ENCODE measurements at places on chromosomes 13 and 19.

DNA sequence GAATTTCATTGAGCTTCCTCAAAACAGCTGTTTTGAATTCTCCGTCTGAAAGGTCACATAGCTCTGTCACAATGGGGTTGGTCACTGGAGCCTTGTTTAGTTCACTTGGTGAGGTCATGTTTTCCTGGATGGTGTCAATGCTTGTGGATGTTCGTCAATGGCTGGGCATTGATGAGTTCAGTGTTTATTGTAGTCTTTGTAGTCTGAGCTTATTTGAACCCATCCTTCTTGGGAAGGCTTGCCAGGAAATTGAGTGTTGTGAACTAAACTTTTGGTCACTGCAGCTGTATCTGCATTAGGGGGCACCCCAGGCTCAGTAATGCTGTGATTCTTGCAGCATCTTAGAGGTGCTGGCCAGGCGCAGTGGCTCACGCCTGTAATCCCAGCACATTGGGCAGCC lies 22.0 kb downstream of the BLOC1S3 start:
- no peak for DNase-seq

DNA sequence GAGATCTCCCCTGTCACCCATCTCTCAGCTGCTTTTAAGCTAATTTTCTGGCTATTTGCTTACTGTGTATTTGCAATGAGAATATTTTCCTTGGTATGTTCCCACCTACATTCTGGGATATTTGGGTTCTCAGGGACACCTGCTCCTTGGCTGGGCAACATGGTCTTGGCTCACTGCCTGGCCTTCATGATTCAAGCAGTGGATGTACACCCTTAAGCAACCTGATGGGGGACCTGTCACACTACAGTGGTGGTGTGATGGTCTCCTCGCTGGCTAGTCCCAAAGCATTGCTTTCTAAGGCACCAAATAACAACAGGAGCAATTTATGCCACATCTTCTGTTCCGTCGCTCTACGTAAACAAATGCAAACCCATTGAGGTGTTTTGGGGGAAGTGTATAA lies 35.3 kb upstream of the RFC3 start:
- no peak for DNase-seq

DNA sequence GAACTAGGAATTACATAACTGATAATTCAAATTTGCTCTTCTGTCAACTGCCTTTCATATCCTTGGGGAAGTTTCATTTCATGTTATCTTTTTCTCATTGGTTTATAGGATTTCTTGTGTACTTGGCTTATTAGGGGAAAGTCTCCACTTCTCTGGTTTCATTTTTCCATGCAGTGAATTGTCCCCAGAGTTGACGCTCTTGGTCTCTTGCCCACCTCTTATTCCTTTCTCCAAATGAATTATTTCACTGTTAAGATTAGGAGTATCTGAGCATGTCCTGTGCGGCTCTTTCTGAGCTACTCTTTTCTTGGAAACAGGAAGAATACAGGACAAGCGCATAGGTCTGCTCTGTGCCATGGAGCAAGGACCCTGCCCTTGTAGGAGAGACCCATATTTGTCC lies 104.8 kb downstream of the POSTN start:
- DNase-seq = no peak

DNA sequence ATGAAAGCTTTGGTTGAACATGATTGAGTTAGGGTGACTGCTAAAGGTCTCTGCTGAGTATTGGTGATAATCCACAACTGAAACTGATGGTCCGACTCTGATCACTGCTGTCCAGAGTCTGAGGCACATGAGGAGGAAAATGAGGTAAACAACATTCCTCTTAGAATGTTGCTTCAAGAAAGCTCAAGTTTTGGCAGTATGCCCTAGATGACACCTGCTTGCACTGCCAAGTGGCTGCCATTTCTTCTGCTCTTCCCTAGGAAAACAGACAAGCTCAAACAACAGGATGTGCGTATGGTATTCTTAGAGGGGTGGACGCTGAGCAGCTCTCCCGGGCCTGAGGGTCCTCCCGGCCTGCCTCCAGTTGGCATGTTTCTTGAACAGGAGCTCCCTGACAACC lies 15.2 kb upstream of the MTIF3 start:
- no peak for DNase-seq

GRCh38 chr13:53920916-53921315 lies 892.3 kb downstream of the OLFM4 start:
- no peak for DNase-seq

GRCh38 chr13:37342205-37342604 lies 236.7 kb upstream of the CSNK1A1L start:
- no peak for DNase-seq

DNA sequence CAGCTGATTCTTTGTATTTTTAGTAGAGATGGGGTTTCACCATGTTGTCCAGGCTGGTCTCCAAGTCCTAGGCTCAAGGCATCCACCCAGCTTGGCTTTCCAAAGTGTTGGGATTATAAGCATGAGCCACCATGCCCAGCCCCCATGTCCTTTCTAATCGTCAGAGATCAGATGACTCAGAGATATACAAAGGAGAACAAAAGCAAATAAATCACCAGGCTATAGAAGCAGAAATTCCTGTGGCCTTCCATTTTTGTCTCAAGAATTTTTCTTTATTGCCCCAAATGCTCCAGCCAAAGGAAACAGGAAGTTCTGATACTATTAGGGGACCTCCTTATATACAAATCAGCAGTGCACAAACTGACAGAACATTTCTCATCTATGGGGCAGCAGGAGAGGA lies 207.8 kb downstream of the RFC3 start:
- DNase-seq = no peak

DNA sequence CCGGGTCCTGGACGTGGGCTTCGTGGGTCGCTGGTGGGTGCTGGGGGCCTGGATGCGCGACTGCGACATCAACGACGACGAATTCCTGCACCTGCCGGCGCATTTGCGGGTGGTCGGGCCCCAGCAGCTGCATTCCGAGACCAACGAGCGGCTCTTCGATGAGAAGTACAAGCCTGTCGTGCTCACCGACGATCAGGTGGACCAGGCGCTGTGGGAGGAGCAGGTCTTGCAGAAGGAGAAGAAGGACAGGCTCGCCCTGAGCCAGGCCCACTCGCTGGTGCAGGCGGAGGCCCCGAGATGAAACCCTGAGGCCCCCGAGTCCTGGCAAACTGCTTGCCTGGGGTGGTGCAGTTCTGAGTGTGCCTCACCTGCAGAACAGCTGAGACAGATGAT lies 787 bp downstream of the TIMM29 start:
- no peak for DNase-seq

GRCh38 chr19:40906512-40906911 lies 24.5 kb upstream of the CYP2A7 start:
- DNase-seq = no peak

GRCh38 chr19:50794876-50795663 lies 4.9 kb downstream of the ACP4 start:
- DNase-seq = peak; percentile 67

GRCh38 chr19:51457351-51458013 lies 772 bp downstream of the SIGLEC8 start:
- DNase-seq = no peak

DNA sequence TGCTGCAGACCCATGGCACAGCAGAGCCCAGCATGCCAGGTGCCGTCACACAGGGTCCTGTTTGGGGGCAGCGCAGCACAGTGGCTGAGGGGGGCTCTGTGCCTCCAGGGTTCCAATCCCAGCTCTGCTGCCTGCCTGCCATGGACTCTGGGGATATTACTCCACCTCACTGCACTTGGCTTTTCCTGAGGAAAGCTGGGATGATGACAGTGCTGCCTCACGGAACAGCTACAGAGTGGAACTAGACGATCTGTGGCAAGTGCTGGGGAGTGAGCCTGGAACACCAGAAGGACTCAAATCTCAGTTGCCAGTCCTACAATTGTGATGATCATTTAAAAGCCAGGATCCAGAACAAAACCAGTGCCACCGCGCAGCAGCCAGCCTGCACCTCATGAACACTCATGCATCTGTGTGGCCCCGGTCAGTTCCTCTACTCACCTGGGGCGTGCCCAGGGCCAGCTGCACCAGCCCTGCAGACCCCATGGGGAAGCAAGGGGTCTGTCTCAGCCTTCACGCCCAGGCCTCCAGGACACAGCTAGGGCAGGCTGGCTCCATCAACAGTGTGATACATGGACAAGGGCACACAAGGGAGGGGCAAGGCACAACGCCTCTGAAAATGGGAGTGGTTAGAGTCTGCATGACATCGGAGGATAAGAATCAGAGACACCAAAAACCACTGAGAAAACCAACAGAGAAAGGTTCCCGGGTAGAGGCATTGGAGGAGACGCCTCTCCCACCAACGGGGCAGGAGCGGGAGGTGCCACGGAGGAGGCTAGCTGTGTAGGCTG lies 55.2 kb downstream of the ATP7B start:
- no peak for DNase-seq

GRCh38 chr13:76764429-76764828 lies 121.8 kb downstream of the KCTD12 start:
- peak; percentile 38 for DNase-seq

DNA sequence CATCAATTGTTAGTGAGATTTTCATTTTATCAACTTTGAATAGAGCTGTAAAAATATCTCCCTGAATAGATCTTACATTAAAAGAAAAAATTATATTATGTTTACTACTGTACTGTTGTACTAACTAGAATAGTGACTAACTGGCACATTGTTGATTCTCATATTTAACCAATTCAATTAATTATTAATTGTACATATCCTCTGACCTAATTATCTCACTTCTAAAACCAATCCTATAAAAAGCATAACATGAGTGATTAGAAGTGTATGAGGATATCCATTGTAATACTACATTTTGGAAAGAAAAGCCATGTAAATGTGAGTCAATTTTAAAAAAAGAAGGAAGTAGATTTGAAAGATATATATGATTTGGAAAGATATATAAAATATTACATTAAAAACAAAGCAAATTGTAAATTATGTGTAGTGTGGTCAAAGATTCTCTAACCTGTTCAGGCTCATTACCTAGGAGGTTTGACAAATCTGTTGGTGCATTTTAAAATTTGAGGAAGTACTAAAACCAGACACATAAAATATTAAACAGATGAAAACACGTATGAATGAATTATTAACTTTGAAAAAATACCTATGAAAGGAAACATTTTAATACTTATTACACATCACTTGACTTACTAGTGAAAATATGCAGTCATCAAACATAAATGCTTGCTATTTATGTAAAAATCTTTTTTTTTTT lies 829.8 kb upstream of the SLC10A2 start:
- no peak for DNase-seq

DNA sequence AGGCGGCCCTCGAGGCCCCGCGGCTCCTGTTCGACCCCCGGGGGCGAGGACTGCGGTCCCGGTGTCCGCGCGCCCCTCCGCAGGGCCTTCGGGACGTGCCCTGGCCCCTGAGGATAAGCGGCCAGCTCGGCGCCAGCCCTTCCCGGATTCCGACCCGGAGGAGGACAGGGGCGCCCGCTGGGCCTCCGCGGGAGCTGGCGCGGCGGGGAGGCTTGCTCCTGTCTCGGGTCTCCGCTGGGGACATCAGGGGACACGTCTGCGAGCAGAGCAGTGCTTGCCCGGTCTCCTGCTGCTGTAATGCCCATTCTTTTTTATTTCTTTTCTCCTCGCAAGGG lies 829 bp downstream of the B3GLCT start:
- peak; percentile 51 for DNase-seq

DNA sequence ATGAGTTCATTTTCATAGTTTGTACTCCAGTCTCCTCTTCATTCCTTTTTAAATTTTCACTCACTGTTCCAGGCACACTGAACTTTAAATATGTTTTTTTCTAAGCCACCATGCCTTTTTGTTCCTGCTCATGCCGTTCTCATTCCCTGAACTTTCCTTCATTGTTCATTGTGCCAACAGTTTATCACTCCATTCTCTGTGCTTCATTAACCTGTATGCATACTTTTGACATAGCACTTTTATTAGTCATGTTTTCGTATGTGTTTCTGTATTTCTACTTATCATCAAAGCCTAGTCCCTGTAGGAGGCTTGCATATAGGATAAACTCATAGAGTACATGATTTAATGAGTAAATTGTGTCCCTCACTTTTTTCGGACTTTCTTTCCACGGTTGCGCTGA lies 65.3 kb downstream of the PCDH20 start:
- DNase-seq = no peak

DNA sequence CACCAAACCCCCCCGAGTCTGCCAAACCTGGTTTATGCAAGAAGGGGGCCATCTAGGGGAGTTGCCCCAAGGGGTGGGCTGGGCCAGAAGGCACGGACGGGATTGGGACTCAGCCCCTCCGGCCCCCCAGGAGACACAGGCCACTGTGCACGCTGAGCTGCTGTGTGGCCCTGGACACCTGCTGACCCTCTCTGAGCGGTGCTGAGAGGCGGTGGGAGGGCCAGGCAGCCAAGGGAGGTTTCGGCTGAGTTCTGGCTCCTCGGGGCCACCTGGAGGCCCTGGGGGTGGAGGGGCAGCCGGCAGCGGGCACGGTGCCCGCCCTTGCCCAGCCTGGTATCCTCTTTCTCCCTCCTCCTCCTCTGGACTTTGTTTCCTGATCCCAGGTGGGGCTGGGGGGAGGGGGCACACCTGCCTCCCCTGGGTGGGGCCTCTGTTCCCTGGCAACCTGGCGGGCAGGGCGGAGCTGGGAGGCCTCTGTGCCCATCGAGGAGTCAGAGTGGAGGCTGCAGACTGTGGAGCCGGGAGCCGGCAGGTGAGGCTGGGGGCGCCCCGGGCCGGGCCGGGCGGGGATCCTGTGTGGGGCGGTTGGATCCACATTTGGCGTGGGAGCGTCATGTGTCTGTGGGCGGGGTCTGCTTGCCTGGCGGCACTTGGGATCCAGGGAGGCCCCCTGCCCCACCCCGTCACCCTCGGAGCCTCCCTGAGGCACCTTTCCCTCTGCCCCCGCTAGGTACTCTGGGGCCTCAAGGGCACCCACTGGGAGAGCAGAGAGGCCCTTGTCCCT lies at the start of gene MISP:
Gene MISP (plus strand): TSS at position 473 of the 784 bp plus-strand sequence. CDS start 5,835 bp downstream, outside the sequence.
- DNase-seq = no peak

DNA sequence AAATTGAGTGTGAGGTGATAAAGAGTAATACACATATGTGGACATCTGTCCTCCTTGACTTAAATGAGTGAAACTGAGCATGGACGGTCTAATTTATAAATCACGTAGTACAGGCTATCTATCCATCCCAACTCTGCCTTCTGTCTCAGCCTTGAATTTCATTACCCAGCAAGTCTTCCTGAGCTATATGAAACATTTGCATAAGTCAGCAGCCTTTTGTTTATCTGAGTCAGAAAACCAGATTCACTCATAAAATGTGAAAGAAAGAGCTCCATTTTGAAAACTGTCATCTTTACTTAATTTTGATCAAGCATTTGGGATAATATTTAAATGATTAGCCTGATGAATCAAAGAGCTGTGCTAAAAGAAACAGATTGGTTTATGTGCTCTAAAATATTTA lies 197.9 kb downstream of the LHFPL6 start:
- DNase-seq = no peak
